ENCODE measurements at places on chromosomes 6 and 20. TPM values are rescaled to one million over a fixed set of nuclear protein-coding genes. Genes with fewer than 3 reads are reported as not detected.

The HMGCLL1 gene
- not detected for total RNA-seq

The ULBP1 gene
- 0.17 TPM for total RNA-seq

The CGA gene
- total RNA-seq, result not detected

The TBX18 gene
- 45.0 TPM for total RNA-seq

The BFSP1 gene
- 1.3 TPM for total RNA-seq

The CLIC5 gene
- under 0.01 TPM for total RNA-seq

The ADGRF5 gene
- total RNA-seq, result 39.0 TPM

The FLRT3 gene
- total RNA-seq, result 0.52 TPM

The CLDN20 gene
- not detected for total RNA-seq

The SCRT2 gene
- not detected for total RNA-seq

The ZC3H12D gene
- 0.33 TPM for total RNA-seq
